ENCODE measurements at places on chromosomes 6 and 20.

GRCh38 chr6:6593867-6594468, 5.4 kb downstream of the LY86 start:
- no peak for DNase-seq

- DNase-seq, result no peak
Measured at GRCh38 chr20:32474717-32474966, 110.5 kb downstream of the NOL4L start.

GRCh38 chr20:40631119-40631631, 57.9 kb downstream of the MAFB start:
- DNase-seq, result peak; percentile 72

DNA sequence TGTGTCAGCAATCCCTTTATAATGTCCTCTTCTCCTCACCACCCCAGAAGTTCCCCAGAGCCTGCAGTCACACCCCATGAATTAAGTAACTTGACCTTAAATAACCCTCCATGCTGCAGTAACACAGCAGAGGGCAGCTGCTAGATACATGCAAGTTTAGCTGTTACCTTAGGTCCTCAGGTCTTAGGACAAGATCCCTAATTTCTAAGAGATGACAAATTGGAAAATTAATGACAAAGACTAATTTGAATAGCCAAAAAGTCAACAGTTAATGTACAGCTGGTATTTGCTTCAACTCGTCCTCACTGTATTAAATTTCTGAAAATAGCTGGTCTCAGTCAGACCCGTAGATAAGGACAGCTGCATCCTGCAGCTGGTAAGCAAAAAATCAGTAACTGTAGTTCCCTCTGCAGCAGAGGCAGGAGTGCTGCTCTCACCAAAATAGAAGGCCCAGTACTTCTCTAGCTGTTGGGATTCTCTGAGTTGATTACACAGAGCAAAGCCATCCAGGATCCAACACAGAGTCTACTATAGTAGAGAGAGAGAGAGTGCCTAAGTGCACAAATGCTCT, 62.4 kb downstream of the TNFRSF21 start:
- peak; percentile 20 for DNase-seq

- peak; percentile 23 for DNase-seq
Measured at GRCh38 chr6:166456395-166457156, 73.8 kb upstream of the MPC1 start.

DNA sequence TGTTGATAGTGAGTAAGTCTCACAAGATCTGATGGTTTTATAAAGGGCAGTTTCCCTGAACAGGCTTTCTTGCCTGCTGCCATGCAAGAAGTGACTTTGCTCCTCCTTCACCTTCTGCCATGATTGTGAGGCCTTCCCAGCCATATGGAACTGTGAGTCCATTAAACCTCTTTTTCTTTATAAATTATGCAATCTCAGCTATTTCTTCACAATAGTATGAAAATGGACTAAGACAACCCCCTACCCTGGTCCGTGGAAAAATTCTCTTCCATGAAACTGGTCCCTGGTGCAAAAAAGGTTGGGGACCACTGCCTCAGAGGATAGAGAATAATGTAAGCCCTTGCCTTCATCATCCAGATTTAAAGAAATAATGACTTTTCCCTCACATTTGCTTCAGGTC, 861.3 kb downstream of the QKI start:
- DNase-seq, result no peak
